ENCODE measurements at places on chromosomes 4 and X.

DNA sequence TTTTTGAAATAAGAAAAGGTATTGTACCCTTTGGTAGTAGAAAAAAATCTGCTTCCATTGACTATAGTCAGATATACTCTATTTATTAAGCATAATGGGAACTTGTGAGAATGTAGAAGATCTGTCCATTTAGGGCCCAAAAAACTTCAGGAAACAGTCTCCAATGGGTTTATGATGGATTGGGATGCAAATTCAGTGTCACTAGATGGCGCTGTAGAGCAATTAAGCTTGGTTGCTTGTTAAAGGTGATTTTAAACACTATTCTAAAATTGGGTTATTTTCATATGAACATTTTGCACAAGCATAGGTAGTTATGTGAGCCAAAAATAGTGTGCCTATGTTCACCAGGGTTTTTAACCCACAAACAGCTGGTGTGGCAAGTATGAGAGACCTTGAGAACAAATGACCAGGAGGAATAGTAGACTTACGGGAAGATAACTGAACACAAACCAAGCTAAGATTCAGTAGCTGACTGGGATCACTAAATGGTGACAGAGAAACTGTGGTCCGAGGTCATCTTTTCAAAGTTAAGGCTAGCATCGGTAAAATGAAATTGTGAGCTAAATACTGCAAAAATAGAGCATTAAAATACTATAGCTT, 80.3 kb upstream of the LSM6 start:
- peak; percentile 7 for DNase-seq

DNA sequence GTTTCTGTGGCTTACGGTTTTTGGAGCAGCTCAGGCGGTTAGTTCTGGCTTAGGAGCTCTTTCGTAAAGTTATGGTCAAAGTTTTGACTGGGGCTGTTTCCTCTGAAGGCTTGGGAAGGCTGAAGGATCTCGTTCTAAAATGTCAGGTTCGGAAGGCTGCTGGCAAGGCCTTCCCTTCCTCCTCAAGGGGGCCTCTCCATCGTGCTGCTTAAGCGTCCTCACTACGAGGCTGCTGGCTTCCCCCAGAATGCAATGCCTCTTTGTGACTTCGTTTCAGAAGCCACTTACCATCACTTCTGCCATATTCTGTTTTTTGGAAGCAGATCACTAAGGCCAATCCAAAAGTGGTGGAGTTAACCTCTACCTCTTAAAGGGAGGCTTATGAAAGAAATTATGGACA, 1196.4 kb upstream of the TENM3 start:
- no peak for DNase-seq

DNA sequence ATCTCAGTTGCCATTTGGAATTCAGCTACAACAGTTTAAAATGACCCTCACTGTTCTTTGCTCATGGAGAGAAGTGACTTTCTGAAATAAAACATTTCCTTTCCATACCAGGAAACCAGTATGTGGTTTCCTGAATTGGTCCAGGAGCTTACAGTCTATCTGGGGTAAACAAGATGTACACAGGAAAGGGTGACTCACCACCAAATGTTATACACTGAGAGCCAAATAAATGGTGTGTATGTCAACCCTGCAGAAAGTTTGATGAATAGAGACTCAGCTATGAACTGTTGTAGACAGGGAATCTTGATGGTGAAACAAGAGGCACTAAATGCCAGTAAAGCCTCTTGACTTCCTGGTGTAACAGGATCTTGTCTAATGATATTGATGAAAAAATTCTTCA, 100.4 kb downstream of the HS6ST2 start:
- DNase-seq: no peak

DNA sequence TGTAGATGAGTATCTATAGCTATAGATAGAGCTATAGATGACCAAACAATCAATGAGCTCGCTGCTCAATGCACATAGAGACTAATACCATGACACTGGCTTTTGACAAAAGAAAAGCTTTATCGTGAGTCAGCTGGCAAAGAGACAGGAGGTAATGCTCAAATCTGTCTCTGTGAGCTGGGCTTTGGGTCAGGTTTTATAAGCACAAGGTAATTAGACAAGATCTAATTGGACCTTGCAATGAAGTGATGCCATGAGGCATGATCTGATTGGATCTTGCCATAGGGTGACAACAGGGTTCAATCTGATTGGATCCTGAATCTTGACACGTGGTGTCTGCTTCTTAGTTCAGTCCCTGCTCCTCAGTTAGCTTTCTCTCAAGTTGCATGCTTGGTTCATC, 180.7 kb upstream of the MXRA5 start:
- DNase-seq: no peak

DNA sequence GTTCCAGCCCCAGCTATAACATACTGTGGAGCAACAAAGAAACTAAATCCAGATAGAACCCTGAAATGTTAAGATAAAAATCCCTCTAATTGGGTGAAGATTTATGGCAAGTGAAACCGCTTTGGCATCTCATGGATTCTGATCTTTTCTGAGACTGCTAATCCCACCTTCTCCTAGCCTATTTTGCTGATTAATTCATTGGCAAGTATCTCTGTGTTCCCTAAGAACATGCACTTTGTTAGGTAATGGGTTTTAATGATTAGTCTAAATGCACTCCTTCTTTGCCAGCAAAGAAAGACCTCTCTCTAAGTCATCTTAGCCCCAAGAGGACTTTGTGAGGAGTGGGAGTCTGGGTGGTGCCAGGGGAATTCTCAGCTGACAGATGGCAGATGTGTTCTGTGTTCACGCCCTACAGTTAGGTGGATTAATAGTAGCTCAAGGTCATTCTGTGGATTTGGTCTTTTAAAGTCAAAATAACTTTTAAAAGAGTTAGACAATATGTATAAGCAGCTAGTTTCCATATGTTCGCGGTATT, 171.3 kb downstream of the UNC5C start:
- no peak for DNase-seq

GRCh38 chr4:76732246-76732645, 165.7 kb downstream of the SOWAHB start:
- DNase-seq: no peak

GRCh38 chr4:33746979-33747378, 2497.3 kb downstream of the ARAP2 start:
- no peak for DNase-seq

GRCh38 chr4:67292636-67293035, 252.7 kb downstream of the CENPC start:
- no peak for DNase-seq
